IMR-90 (cell line): ENCODE measurements at places on chromosomes 16 and 17.

- DNase-seq, result no peak
Measured at GRCh38 chr16:22053921-22054341, 38.4 kb upstream of the VWA3A start.

DNA sequence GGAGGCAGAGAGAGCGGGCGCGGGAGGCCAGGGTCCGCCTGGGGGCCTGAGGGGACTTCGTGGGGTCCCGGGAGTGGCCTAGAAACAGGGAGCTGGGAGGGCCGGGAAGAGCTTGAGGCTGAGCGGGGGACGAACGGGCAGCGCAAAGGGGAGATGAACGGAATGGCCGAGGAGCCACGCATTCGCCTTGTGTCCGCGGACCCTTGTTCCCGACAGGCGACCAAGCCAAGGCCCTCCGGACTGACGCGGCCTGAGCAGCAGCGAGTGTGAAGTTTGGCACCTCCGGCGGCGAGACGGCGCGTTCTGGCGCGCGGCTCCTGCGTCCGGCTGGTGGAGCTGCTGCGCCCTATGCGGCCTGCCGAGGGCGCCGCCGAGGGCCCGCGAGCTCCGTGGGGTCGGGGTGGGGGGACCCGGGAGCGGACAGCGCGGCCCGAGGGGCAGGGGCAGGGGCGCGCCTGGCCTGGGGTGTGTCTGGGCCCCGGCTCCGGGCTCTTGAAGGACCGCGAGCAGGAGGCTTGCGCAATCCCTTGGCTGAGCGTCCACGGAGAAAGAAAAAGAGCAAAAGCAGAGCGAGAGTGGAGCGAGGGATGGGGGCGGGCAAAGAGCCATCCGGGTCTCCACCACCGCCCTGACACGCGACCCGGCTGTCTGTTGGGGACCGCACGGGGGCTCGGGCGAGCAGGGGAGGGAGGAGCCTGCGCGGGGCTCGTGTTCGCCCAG is 1.2 kb upstream of the CBX4 start:
- peak; percentile 31 for DNase-seq

- no peak for DNase-seq
Measured at GRCh38 chr16:2324296-2324859, 16.1 kb downstream of the ABCA3 start.

DNA sequence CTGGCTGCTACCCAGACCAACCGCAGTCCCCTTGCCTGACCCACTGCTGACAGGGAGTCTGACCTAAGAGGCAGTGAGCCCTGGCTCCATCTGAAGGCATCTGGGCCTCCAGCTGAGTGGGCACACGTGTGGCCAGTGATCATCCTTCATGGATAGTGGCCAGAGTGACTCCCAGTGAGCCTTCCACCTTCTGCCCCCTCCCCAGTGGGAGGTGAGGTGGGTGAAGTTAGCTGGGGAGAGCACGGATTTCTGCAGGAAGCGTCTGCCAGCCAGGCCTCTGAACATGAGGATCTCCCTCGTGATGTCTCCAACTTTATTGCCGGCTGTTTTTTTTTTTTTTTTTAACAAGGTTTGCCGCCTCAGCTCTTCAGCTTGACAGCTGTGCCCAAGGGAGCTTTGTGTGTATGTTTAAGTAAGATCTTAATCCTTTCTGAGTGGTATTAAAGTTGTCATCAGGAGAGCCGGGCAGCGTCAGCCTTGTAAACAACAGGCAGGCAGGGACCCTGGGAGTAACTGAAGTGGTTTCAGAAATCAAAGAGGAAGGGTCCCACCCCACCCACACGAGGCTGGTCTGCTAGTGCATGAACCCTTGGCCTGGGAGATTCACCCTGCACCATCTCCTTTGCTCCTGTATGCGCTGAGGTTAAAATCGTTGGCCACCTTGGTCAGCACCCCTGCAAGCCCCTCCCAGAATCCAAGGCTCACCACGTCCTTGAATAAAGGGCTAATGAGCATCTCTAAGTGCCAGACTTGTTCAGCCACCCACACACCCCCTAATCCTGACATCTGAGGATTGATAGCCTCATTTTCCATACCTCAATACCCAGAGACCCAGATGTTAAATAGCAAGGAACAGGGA is 33.3 kb downstream of the RHBDL3 start:
- no peak for DNase-seq

GRCh38 chr17:7175330-7175733 is 3.8 kb downstream of the ASGR1 start:
- no peak for DNase-seq

- no peak for DNase-seq
Measured at GRCh38 chr17:66230922-66231591, 1.8 kb upstream of the APOH start.

DNA sequence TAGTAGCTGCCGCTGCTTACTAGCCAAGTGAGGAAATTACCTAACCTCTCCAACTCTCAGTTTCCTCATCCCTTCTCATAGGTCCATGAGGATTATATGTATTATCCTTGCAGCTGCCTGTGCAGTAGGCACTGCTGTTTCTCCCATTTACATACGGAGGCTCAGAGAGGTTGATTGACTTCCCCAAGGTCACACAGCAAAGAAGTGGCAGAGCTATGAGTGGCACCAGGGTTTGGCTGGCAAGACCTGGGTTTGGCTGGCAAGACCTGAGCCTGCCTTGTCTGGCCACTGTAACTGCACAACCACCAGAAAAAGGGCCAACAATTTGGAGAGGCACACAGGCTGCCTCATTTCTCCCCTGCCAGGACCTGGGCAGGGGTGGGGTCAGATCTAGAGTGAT is 2.5 kb upstream of the NDRG4 start:
- DNase-seq, result no peak

DNA sequence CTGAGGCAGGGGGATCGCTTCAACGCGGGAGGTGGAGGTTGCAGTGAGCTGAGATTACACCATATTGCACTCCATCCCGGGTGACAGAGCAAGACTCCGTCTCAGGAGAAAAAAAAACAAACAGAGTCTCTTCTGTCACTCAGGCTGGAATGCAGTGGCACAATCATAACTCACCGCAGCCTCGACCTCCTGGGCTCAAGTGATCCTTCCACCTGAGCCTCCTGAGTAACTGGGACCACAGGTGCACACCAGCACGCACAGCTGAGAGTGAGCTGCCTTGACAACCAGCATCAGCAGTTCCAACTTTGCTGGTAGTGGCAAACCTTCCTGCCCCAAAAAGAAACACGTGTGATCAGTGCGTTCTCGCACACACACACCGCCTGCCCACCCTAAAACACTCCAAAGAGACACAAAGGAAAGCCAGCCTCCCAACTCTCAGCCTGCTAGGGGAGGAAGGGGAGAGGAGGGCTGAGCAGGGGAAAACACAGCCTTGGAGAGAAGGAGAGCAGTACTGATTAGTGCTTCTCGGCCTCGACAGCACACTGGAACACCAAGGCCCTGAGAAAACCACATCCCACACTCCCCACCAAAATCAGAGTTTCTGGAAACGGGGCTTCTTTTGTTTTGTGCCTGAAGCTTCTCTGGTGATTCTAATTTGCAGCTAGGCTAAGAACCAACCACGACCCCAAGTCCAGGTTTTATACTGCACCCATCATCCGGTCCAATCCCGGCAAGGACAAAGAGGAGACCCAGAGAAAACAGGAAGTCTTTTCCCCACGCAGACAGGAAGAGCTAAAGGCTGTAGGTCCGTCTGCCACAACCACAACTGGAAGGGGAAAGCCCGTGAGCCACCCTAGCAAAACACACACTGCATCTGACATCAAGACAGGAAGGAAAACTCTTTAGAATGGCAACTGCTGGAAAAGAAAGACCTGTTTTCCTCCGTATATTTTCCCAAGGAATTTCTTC is 28.8 kb downstream of the ZCCHC14 start:
- DNase-seq, result peak; percentile 89

DNA sequence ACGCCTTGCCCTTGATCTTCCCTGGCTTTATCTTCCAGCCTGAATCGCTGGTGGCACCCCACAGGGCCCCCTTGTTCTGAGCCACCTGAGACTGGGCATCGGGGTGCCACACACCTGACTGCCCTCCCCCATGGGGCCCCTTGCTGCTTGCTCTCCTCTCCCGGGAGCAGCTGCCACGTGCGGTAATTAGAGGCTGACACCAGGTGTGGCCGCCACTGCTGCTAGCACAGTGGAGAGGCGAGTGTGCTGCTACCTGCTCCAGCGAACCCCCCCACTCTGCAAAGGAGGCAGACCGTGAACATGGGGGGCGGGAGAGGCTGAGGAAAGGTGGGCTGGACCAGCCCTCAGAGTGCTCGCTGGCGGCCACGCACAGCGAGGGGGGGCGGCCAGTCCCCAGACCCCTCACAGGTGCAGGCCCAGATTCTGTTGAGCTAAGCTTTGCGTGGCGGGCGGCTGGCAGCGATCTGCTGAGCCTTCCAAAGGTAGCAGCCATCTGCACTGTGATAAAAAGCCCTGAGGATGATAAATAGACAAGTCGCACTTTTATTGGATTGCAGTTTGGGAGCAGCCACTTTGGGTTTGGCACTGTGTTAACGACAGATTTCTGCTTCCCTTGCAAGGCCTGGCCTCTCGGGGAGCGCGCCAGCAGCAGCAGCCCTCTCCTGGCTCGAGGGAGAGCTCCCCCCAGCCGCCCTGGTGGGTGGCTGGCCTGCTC is 167.9 kb upstream of the GSE1 start:
- no peak for DNase-seq
